ENCODE measurements at places on chromosomes 7 and 10.

DNA sequence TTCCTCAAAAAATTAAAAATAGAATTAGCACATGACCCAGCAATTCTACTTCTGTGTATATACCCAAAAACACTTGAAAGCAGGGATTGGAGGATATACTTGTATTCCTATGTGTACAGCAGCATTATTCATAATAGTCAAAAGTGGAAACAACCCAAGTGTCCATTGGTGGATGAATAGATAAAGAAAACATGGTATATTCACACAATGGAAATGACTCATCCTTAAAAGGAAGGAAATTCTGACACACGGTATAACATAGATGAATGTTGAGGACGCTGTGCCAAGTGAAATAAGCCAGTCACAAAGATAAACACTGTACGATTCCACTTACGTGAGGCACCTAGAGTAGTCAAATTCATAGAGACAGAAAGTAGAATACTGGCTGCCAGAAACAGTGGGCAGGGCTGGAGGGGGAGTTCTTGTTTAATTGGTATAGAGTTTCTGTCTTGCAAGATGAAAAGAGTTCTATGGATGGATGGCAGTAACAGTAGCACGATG, 26.6 kb upstream of the KAT6B start:
- DNase-seq = peak; percentile 97

GRCh38 chr10:31075434-31075833, 43.8 kb upstream of the ZNF438 start:
- DNase-seq = peak; percentile 93

DNA sequence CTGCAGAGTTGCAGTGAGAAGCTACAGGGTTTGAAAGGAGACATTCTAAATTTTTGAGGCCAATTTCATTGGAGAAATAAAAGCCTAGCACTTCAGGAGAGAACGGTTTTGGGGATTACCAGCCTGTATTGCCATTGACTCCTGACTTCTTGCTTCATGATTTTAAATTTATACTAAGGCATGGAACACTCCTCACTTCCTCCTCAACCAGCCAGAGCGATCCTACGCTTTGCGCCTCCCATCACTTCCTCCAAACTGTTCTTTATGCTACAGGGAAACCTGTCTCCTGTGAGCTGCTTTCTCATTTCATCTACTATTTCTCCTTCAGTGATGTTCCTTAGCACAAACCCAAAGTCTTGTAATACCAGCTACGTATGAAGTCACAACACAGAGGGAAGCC, 495.1 kb downstream of the SUGCT start:
- no peak for DNase-seq

GRCh38 chr7:86950360-86950759, 109.1 kb downstream of the ELAPOR2 start:
- DNase-seq = no peak

DNA sequence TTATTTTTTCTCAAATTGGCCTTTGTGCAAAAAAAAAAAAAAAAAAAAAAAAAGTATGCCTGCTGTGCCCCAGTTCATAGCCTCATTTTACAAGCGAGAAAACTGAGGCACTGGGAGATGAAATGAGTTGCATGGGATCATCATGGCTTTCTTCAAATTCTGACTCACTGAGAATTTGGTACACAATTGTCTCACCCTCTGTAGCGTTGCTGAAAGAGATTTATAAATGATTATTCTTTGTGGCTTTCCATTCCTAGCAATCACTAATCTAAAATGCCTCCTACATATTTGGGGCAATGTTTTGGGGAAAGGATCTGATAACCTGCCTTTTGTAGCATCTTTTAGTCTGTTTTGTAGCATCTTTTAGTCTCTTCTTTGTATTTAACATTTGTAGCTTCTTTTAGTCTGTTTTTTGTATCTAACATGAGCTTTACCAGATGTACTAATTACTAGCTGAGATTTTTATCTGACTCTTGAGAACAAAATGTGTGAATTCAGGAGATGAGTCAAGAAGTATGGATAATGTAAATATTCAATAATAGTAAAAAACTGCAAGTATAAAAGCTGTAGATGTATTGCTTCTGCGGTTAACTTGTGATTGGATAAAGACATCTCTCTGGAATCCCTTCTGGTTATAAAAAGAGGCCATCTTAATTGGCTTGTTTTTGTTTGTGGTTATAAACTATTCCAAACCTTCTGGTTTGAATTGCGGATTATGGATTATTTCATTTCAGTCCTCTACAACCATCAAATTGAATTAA, 161.4 kb downstream of the ARID5B start:
- peak; percentile 93 for DNase-seq

GRCh38 chr10:22681301-22681700, 33.1 kb downstream of the PIP4K2A start:
- no peak for DNase-seq

- no peak for DNase-seq
These were observed 66.9 kb upstream of the ARHGAP21 start for GRCh38 chr10:24790599-24790998.

DNA sequence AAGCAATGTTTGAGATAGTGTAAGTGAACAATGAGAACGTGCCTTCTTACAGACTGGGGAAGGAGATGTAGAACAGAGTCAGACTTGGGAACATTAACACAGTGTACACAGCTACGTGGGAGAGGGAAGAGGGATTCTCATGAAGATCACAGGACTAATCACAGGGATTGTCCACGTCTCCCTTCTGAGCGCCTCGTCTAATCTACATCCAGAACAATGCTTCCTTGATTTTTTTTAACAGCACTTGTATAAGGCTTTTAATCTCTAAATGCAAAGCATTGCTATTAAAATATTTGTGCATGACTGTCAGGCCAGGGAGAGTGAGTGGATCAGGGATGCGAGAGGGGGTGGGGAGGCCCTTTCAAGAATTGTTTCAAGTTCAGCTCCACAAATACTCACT, 62.7 kb downstream of the MET start:
- DNase-seq = no peak

GRCh38 chr7:132115758-132116157, 460.5 kb downstream of the PLXNA4 start:
- no peak for DNase-seq

GRCh38 chr7:79412438-79412837, 41.0 kb downstream of the MAGI2 start:
- no peak for DNase-seq

DNA sequence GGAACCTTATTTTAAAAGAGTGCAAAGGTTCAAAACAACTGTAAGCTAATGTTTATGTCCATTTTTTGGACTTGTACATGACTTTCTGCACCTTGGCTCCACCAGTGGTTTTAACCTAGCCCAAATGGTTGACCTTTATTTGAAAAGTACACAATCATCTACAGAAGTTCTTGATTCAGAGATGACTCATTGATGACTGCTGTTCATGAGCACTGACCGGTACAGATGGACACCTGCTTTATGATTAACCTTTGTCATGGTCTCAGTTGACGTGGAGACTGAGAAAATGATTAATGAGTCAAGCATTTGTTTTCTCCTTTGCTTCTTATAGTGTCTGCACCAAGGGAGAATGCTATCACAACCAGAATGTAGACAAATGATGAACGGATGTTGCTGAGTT, 55.7 kb upstream of the PTER start:
- DNase-seq = no peak

- DNase-seq = no peak
These were observed 168.7 kb downstream of the RPS24 start for GRCh38 chr10:78202386-78202785.

DNA sequence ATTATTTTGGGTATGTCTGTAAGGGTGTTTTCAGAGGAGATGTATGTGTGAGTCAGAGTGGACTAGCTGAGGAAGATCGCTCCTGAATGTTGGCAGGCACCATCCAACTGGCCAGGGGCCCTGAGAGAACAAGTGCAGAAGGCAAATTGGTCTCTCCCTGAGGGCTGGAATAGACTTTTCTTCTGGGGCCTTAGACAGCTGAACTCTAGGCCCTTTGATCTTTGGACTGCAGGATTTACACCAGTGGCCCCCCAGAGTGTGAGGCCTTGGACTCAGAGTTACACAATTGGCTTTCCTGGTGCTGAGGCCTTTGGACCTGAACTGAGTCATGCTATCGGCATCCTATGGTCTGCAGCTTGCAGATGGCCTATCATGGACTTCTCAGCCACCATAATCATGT, 217.2 kb downstream of the REEP3 start:
- peak; percentile 48 for DNase-seq

- DNase-seq = no peak
These were observed 683.7 kb downstream of the LRMDA start for GRCh38 chr10:76115131-76115470.

- no peak for DNase-seq
These were observed 119.4 kb downstream of the ZFAND4 start for GRCh38 chr10:45553155-45553554.

DNA sequence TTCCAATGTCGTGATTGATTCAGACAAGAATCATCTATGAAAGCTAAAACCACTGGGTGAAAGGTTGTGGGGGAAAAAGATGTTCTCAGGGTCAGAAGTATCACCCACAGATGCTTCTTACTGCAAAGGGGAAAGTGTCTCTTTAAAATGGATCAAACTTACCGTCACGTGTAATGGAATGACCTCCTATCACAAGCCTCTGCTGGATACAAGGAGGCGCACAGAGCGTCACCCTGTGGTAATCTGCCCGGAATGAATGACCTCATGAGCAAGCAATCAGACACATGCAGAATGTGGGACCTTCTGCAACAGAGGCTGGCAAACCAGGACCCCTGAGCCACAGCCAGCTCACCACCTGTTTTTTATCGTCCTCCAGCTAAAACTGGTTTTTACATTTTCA, 33.0 kb downstream of the WIPF3 start:
- DNase-seq = peak; percentile 55

Measured in fibroblast of skin of back (primary cell).